NCI-H1436 treated with DMSO at 0.1 percent for 48 hours (cell line): ENCODE measurements at places on chromosomes 1 and 21.

GRCh38 chr1:69747207-69747606, 179.5 kb downstream of the LRRC7 start:
- no peak for DNase-seq

DNA sequence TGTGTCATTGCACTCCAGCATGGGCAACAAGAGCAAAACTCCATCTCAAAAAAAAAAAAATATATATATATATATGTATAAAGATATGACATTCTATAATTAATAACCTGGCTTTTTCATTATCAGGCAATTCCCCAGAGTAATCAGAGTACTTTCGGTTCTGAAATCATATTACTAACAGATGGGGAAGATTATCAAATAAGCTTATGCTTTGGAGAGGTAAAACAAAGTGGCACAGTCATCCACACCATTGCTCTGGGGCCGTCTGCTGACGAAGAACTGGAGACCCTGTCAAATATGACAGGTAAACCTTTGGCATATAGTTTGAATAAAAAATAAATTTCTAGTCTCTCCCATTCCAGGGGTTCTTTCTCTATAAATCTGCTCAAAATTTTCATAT, 58.5 kb upstream of the SH3GLB1 start:
- no peak for DNase-seq

DNA sequence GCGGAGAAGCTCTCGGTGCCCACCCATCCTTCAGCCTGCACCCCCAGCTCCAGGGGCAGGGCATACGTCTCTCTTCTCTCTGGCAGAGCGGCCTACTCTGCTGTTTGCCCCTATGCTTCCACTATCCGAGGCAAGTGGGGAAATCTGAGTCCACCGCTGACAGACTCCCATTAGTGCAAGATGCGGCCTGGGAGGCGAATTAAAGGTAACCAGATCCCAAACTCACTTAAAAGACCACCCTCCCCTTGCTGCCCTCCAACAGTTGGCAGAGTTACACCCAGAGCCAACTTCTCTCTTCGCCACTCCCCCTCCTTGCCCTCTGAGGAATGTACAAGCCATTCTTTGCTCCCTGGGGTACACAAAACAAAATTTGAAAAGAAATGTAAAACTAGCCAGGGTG, 6.4 kb downstream of the FOXD3 start:
- DNase-seq, result no peak

DNA sequence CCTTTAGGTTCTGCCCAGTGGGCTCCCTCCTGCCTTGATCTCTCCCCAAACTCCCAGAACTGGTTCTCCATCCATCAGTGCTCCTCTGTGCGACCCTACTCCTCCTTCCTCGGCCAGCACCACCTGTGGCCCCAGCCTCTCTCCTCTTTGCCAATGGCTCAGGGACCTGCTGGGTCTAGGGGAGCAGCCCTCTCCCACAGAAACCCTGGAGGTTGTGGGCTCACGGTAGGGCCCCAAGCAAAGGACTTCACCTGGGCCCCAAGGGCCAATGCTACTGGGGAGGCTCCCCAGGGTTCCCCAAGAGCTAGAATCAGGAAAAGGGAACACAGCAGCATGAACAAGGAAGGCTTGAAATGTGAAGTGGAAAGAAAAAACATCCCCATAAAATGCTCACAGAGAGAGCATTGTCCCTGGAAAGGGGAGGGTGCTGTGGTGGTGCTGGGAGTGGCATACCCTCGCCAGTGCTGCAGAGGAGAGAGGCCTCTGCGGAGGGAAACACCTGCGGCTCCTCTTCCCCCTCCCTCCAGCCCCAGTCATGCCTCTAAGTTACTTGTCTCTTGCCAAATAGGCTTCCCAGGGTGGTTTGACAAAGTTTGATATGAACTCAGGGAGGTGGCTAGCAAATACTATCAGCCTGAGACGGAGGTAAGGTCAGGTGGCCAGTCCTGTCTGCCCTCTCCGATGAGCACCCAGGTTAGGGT, 2.5 kb downstream of the TMEM63A start:
- no peak for DNase-seq

DNA sequence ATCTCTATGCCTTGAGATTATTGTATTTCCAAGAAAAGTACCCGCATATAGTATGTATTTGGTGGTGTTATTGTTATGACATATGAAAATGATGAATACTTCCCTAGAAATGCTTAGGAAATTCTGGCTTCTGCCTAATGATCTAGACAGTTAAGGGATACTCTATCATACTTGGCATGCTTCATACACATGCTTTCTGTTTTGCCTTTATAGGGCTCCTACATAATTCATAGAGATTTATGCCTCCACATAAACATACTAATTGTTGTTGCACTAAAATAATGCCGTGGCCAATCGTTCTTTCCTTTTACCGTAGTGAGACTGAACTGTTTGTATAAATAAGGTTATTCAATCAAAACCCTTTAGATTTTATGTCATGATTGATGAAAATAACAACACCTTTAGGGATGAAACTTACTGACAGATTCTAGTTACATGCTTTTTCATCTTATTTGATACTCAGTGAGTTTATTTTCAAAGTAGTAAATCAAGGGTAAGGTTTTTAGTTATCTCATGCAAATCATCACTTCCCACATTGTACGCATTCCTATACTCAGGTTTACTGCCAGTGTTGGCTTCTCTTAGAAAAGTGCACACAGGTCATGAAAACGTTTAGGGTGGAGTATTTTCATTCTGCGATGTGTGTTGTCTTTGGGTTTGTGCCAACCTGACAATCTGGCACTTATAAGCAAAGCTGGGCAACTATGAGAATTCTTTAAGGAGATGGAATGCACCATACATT, 40.5 kb upstream of the SCYL3 start:
- no peak for DNase-seq

DNA sequence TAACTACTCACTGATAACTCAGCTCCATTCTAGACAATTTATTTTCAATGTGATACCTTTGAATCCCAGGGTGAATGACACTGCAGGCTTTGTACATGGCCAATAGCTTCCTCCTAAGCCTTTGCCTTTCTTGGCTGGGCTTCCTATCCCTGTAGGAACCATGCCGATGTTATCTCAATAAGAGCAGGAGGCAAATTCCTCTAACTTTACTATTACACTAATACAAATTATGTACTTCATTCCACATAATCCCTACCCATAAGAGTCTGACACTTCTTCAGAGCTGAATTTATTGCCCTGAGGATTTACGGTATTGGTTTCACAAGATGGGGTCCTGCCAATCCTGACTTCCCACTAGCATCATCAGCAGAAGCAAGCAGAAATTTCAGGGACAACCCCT, 14.0 kb downstream of the TGFBR3 start:
- DNase-seq, result no peak

DNA sequence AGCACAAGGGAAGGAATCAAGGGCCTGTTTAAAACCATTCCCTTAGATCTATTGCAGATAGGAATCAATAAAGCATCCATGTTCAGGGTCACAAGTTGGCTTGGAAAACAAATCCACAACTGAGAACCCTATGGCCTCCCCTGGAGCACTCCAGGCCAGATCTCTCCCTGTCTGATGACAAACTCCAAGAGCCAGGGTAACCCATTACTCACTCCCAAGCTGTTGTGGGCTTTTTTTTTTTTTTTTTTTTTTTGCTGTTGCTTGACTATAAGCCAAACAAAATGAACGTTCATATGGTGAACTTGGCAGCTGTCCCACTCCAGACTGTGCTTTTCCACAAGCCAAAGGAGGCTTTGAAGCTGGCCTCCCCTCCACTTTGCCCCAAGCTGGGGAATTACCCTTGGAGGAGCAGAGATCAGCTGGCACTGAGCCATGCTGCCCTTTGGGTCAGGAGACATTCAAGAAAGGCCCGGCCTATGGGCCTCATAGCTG, 35.7 kb upstream of the VAV3 start:
- DNase-seq, result no peak

DNA sequence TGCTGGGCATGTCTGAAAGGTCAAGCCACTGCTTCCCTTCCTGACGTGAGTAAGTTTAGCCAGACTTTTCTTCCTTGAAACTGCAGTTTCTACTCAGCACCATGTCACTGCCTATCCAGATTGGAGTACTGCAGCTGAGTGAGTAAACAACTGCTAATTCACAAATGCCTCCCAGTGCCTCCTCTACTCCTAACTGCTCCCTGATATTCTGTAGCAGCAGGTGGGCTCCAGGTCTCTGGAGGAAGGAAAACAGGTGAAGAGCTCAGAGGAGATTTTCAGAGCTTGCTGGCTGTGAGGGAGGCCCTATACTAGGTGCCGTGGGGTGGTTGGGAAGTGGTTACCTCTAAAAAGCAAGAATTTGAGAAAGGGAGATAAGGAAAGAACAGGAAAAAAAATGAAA, 96.5 kb downstream of the KIF14 start:
- DNase-seq, result no peak

DNA sequence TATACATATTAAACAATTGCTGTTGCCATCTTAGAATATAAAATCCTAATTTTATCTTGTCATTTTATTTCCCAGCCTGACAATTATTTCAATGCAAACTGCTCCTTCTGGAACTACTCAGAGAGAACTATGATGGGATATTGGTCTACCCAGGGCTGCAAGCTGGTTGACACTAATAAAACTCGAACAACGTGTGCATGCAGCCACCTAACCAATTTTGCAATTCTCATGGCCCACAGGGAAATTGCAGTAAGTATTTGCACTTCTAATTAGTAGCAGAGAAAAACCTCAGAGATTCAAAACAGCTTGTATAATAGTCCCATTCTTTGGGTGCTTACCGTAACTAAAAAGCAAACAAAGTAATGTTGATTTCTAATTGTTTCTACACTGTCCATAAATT, 167.2 kb downstream of the ADGRL2 start:
- peak; percentile 91 for DNase-seq

DNA sequence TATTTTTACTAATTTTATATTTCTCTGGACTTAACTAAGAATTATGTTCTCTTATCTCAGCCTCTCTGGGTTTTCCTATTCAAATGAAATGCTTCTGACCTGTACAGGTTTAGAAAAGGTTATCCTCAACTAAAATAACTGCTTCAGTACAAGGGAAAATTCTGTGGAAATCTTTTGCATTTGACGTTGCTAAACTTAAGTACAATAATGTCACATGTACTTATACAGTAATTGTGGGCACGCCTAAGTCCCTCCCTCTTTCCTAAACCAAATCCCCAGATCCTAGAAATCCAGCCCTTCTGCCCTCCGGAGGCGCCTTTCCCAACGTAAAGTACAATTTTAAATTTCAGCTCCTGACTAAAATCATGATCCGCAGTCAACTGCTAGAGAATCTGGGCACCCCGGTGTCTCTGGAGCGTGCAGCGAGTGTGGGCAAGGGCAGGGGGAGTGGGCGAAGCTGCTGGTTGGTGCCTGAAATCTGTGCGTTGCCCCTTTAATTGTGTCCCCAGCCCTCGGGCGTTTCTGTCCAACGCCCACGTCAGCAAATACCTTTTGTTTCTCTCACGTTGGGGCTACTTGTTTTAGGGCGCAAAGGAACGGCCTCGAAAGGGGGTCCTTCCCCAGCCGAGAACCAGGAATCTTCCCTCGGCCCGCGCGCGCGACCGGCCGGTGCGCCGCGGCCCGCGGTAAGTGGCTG, at the start of gene ZBTB8A:
ZBTB8A (plus strand) TSS at position 541 of the 697 bp plus-strand sequence. CDS start 53,505 bp downstream, outside the sequence.
- DNase-seq, result no peak

- DNase-seq, result no peak
These were observed 5.8 kb upstream of the SSR2 start for GRCh38 chr1:156026588-156026987.

DNA sequence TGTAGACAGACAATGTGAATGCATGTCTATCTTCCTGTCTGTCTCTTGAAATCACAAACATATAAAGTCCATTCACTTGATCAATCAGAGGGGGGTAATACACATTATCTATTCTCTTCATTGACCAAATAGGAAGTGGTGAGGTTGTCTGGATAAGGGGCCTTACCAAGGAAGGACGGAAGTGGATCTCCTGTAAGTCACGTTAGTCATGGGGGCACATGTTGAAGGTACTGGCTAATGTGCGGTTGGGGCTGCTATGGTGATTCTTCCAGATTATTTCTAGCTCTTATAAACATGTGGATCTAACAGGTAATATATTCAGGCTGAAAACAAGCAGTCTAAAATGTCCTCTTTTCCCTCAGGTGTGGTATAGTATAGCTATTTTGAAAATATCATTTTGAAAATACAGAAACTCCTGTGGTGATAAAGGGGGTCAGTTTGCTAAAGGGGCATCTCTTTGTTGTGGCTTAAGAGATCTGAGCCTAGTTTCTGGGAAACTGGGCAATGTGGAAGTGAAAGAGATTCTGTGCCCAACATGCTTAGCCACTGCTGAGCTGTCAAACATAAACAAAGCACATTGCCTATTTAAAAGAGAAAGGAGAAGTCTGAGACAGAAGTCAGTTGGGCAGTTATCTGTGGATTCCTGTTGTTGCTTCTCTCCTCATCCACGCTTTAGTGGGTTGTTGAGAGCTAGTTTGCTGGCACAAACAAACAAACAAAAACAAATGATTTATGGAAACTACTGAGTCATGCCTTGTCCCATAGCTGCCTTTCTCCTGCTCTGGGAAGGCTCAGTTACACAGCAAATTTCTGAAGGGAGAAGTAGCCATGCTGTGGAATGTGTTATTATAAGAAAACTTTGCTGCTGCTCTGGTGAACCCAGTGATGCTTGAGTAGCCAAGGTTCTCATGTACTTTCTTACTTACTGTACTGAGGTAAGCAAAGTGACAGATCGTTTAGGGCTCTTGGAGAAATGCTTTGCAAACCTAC, 166.9 kb downstream of the HLX start:
- DNase-seq, result no peak

DNA sequence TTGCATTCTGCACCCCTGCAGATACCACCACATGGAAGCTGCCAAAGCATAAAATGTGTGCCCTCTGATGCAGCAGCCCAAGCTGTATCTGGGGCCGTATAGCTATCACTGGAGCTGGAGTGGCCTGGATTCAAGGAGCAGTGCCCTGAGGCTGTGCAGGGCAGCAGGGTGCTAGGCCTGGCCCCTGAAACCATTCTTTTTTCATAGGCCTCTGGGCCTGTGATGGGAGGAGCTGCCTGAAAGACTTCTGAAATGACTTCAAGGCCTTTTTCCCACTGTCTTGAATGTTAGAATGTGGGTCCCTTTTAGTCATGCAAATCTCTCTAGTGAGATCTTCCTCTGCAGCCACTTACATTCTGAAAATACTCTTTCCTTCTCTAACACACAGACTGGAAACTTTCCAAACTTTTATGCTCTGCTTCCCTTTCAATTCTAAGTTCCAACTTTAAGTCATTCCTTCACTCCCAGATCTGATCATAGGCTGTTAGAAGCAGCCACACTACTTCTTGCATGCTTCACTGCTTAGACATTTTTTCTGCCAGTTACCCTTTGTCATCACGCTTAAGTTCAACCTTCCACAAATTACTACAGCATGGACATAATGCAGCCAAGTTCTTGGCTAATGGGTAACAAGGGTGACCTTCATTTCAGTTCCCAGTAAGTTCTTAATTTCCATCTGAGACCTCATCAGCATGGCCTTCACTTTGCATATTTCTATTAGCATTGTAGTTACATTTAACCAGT, 42.4 kb downstream of the DRAM2 start:
- DNase-seq, result no peak

DNA sequence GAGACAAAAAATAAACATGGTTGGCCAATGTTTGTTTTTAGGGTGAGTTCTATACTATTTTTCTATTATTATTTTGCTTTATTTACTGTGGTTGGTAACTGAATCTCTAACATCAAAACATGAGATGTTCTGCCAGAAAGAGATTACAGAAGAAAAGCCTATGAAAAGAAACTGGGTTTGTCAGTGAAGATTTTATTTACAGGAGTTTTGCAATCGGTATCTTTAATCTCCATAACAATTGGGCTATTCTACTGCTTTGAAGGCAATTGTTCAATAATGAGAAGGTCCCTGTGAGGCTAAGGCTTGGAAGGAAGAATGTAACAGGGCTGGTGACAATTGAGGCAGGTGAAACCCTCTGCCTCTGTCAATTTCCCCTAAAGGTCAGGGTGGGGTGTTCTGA, 155.5 kb downstream of the CLIC6 start:
- DNase-seq, result no peak
